ENCODE measurements at places on chromosomes 7 and 10.

- no peak for DNase-seq
These were observed 34.8 kb downstream of the CDH23 start for GRCh38 chr10:71431239-71432100.

GRCh38 chr10:132406750-132407149 lies 9.8 kb downstream of the PWWP2B start:
- no peak for DNase-seq

DNA sequence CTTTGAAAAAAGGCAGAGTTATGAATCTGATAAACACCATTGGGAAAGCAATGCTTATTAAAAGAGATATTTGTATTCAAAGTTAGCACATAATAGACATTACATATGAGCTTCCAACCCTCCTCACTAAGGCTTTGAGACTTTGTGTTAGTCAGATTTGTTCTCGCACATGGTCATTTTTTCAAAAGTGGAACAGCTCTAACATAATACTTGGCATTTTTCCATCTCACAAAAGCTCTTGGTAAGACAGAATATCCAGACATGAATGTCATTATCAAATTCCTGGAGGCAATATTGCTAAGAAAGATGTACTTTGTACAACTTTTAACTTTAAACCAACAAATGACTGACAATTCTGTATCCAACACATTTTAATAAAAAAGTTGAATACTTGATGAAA lies 292.4 kb upstream of the SMIM30 start:
- DNase-seq, result no peak

GRCh38 chr7:30084212-30084611 lies 50.6 kb upstream of the MTURN start:
- no peak for DNase-seq

DNA sequence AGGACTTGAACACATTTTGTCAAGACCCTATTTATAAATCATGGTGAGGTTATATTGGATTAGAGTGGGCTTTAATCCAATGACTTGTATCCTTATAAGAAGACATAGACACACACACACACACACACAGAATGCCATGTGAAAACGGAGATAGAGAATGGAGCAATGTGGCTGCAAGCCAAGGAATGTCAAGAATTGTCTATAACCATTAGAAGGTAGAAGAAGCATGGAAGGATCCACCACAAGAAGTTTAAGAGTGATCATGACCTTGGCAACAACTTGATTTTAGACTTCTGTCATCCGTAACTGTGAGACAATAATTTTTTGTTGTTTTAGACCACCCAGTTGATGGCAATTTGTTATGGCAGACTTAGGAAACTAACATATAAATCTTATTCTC lies 514.2 kb downstream of the TFEC start:
- DNase-seq, result no peak
